ENCODE measurements at places on chromosomes 6 and 20.

DNA sequence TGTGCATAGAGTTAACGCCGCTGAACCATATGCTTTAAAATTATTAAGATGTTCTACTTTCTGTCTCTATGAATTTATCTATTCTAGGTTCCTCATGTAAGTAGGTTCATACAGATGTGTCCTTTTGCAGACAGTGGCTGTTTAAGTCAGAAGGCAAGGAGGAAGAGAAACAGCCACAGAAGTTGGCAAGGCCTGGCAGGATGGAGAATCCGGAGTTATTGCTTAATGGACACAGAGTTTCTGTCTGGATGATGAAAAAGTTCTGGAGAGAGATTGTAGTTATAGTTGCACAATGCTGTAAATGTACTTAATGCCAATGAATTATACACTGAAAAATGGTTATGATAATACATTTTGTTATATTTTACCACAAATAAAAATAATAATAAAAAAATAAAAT lies 283.6 kb upstream of the CNR1 start:
- no peak for DNase-seq

DNA sequence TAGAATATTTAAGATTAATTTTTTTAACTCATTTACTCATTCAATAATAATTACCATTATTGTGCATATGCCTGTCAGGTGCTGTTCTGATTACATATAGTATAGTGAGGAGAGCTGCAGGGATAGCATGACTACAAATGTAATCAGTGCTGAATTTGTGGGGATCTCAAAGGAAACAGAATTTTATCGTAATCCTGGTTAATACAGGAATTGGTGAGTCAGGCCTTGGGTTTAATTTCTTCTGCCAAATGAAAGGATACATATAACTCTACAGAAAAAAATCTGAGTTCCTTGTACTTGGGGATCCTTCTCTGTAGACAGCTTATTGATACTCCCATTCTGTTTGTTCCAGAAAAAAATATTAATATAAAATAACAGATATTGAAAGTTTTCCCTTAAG lies 297.2 kb downstream of the GJA1 start:
- no peak for DNase-seq

GRCh38 chr6:143176090-143177021 lies 115.7 kb downstream of the AIG1 start:
- DNase-seq: no peak

DNA sequence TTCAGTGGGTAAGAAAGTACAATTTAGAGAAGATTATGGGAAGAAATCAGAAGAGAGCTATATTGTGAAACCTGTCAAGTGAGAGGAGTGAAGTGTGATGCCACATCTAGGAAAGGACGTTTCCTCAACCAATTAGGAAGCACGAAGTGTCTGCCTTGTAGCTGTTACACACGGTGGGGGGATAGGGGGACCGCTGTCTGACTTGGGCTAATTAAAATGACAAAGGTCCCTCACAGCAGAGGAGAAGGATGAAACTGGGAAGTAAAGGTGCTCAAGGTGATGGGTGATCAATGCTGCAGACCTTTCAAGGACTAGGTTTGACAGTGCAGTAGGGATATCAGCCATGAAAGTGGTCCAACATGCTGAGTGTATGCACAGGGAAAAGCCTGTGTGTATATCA lies 181.1 kb upstream of the PRSS16 start:
- DNase-seq: no peak

DNA sequence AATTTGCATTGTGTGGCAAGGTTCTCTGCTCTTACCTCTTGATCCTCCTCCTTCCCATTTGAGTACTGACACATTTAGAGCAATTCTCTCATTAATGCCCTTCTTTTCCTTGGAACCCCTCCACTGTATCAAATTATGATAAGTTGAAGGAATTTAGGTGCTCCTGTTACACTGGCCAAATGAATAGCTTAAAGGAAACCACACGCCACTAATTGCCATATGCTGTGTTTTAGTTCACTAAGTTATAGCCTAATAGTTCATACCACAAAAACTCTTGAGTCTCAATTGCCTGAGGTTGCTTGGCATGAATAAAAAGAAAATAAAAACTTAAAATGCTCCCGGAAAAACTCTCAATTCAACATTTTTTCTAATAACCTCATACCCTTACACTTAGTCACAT lies 1239.3 kb downstream of the EPHA7 start:
- no peak for DNase-seq

DNA sequence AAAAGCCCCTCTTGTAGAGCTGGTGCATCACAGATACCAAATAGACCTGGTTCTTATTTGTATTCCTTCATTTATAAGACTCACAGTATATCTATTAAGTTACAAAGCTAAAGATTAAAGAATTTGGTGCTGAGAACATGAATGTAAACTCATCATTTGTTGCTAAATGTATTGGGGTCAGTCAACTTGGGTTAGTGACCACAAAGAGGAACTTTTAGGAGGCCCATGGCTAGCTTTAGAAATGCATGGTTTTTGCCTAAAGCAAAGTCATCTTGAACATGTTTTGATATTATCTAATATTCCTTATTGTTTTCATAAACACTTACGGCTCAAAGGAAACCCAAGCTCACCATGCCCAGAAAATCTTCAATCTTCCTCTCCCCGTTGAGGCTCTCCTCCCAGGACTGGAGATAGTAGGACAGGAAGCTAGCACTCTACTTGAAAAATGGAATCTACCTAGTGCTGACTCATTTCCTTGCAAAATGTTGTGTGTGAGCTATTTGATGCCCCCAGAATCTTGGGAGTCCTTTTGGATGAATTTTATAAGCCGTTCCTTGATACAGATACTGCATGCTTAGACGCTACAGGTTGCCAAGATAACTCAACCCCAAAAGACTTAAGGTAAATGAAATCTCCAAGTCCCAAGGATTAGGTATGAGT lies 121.4 kb downstream of the BMP2 start:
- DNase-seq: no peak

GRCh38 chr6:33276581-33276863 lies 401 bp upstream of the B3GALT4 start:
- DNase-seq: no peak

DNA sequence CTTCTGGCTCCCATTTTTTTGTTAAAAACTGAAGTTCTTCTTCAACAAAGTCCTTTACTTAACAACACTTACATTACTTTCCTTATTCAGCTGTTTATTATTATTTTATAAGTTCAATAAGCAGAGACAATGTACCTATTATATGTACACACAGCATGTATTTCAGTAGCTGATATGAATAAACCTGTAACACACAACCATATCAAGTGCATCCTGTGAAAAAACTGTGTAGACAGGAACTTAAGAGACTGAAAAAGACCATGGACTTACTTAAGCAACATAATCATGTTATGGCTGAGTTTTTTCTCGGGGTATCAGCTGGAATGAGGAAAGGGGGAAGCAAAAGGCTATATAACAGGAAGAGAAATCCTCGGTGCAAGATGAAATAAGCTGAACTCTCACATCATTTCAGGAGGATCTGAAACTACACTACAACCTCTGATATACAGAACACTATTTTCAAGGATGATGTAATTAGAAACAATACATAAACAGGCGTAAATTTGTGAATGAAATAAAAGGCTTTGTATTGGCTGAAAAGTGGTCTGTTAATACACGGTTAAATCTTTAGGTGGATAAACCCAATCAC lies 70.9 kb downstream of the REV3L start:
- no peak for DNase-seq

GRCh38 chr20:16292226-16292880 lies 280.9 kb downstream of the KIF16B start:
- DNase-seq: no peak

DNA sequence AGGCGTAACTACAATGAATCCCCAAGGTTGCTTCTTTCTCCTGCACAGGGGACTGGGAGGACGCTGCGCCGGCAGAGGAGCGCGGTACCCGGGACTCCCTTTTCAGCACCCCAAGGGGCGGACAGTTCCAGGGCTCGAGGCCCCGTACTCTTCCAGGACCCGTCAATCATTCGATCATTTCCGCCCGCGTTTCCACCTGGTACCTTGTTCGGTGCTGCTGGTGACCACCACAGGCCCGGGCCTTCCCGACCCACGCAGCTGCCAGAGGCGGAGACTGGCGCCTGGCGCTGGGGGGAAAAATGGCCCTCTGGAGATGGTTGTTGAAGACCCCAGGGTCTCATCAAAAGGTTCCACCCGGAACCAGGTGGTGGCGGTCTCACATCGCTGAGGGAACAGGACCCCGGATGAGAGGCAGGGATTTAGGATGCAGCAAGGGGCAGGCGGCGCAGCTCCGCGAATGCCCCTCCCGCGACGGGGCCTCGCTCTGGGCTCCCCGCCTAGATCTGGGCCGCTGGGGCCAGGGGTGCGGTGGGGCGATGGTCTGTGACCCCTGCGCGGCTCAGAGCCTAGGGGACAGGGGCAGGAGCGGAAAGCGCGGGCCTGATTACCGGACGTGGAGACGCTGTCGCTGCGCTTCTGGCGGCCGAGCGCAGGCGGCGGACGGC lies 744 bp downstream of the VSX1 start:
- peak; percentile 91 for DNase-seq

- no peak for DNase-seq
These were observed 36.5 kb downstream of the ENPP1 start for GRCh38 chr6:131844243-131844841.

GRCh38 chr6:110378552-110378951 lies 20.4 kb upstream of the METTL24 start:
- DNase-seq: no peak

DNA sequence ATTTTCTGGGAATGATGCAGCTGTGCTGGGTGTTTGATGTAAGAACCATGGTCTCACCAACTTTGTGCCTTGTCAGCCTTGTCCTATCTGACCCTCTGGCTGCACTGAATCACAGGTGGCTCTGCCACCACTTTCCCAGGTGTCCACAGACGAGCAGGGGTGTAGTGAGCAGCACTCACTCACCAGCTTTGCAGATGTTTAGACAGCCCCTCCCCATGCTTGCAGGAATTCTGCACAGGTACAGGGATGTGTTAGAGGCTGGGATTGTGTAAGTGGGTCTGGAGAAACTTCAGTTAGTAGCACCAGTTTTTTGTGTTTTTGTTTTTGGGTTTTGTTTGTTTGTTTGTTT lies 88.2 kb upstream of the NAA20 start:
- DNase-seq: no peak

GRCh38 chr6:30682143-30683117 lies 4.0 kb downstream of the PPP1R18 start:
- DNase-seq: peak; percentile 11

- DNase-seq: peak; percentile 74
These were observed 16.7 kb downstream of the HMGN4 start for GRCh38 chr6:26554697-26555504.

GRCh38 chr20:11847827-11848226 lies 69.9 kb upstream of the BTBD3 start:
- no peak for DNase-seq

- no peak for DNase-seq
These were observed 7.5 kb downstream of the SNAI1 start for GRCh38 chr20:49990271-49990720.

DNA sequence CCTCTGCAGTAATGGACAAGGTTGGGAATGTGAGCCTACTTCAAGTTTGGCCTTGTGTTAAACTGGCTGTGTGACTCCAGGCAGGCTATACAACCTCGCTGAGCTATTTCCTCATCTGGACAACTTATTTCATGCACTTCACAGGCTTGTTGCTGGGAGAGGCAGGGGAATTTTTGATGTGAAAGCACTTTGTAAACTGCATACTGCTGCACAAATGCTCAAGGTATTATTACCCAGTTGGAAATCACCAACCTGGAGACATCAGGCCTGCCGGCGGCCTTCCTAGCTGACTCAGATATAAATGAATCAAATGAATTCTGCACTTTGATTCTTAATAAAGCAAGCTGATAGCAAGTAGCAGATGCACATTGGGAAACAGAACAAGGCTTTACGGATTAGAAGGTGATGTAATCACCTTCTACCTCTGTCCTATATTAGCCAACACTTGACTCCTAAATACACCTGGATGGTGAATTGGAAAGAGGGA lies 10.1 kb downstream of the JARID2 start:
- no peak for DNase-seq

DNA sequence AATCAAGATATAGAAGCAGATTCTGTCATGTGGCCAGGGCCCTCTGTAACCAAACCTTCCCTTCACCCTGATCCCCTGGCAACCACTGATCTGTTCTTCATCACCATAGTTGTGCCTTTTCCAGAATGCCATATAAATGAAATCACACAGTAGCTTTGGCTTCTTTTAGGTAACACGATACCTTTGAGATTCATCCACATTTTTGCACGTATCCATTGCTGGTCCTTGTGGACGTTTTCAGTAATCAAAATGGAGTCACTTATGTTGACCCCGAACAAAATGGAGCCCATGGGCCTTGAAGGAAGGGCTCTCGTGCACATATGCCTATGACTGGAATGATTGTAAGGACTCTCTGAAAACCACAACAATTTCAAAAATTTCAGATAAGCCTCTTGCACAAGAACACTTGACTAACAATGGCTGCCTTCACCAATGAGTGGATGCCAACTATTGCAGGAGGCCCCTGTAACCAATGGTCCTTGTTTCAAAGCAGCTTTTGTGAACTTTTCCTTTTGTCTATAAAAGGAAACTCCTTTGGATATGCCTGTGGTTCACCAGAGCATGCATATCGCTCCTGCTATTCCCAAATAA lies 84.3 kb upstream of the RALY start:
- DNase-seq: no peak

DNA sequence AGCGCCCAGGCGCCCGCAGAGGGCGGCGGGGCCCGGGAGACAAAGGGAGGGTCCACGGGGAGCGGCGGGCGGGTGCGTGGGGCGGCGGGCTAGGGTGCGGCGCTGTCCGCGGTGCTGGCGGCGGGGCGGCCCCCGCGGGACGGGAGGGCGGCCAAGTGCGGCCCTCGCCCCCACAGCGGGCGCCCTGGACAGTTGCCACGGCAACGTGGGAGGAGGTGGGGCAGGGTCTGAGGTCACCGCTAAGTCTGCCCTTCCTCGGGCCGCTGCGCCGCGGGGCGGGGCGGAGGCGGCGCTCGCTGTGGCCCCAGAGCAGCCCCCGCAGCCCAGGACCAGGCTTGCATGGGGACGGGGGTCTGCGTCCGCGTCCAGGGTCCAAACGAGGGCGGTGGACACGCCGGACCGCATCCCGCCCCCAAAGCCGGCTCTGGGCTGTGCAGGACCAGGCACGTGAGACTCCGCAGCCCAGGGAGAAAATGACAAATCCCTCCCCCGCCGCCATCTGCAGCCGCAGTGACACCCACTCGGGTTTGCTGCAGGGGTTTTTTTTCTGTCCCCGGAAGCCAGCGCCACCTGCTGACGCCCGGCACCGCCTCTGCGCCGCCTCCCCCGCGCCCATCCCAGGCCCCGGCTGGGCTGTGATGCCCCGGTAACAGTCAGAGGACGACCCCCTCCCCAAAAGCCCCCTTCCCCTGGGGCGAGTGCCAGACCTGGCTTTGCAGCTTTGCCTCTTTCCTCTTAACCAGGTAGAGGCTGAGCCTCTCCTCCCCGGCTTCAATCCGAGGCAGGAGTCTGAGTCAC lies 36.8 kb downstream of the YTHDF1 start:
- peak; percentile 89 for DNase-seq

Data from retina (tissue), 1 donor.